Posterior vena cava (tissue), 2 donors: ENCODE measurements at places on chromosomes 11 and 22. TPM values are rescaled to one million over a fixed set of nuclear protein-coding genes. Genes with fewer than 3 reads are reported as not detected.

ABTB2 gene
- 8.7 TPM for total RNA-seq

SLC1A2 gene
- total RNA-seq: 2.9 TPM

RSF1 gene
- total RNA-seq: 69.5 TPM

KCNE3 gene
- total RNA-seq: 2.6 TPM

CCDC83 gene
- not detected for total RNA-seq

DNAJB7 gene
- total RNA-seq: not detected

LRP4 gene
- 10.1 TPM for total RNA-seq

OR2AG1 gene
- not detected for total RNA-seq

CACNA1I gene
- 0.05 TPM for total RNA-seq

SCGB2A2 gene
- total RNA-seq: not detected

SMC1B gene
- not detected for total RNA-seq

FOSL1 gene
- 7.4 TPM for total RNA-seq
